ENCODE measurements at places on chromosomes 5 and 9.
A peak's percentile ranks its signal among the peaks of the same experiment; 100 is the strongest.

DNA sequence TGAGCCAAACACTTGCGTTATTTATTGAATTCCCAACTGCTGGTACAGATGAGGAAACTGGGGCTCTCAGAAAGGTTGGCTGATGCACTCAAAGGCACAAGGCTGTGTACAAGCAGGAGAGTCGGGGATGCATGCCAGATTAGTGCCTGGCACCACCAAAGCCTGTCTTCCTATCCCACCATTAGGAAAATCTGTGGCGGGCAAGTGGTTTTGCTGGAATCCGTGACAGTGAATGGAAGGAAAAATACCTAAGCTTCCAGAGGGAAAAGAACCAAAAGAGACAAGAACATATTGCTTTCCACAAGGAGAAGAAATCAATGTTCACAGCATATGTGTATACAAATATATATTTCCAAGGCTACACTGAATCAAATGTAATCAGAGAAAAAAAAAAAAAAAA, 51.1 kb downstream of the PSMB7 start:
- no peak for DNase-seq

- no peak for DNase-seq
These were observed 5.6 kb upstream of the PAM start for GRCh38 chr5:102749416-102750030.

DNA sequence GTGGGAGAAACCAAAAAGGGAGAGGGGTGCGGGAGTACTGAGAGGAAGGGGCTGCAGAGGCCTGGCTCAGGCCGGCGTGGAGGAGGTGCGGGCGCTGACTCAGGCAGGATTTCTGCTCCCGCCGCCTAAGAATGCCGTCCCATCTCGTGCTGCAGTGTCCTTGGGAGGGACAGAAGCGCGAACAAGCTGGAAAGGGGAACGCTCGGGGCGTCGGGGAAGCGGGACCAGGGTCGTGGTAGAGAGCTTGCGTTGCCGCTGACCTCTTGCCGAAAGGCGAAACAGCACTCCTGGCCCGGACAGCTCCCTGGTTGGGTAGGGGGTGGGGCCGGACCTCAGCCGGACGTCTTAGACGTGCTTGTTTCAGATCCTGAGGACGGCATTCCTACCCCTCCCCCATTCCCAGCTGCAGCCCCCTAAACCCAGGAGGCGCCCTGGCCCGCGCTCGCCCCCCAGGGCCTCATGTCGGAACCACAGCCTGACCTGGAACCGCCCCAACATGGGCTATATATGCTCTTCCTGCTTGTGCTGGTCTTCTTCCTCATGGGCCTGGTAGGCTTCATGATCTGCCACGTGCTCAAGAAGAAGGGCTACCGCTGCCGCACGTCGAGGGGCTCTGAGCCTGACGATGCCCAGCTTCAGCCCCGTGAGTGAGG, 1.1 kb downstream of the RELL2 start:
- DNase-seq = peak; percentile 73

DNA sequence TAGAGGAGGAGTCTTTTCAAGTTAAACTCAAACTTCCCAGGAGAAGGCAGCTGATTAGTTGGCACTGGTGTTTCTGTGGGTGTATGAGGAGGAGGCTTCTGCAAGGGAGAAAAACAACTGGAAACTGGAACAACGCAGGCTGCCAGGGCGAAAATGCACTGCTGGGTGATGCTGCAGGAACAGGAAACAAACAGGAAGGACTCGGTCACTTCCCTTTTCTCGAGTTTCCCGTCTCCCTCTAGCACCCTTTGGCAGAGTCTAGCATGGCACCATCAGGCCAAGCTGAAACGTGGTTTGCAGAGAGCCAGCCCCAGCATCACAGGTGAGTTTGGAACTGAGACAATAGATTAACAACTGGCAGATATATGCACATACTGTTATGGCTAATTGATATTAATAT, 77.5 kb upstream of the CAST start:
- DNase-seq = no peak

GRCh38 chr9:123401879-123402513, 46.0 kb downstream of the CRB2 start:
- DNase-seq = peak; percentile 8

DNA sequence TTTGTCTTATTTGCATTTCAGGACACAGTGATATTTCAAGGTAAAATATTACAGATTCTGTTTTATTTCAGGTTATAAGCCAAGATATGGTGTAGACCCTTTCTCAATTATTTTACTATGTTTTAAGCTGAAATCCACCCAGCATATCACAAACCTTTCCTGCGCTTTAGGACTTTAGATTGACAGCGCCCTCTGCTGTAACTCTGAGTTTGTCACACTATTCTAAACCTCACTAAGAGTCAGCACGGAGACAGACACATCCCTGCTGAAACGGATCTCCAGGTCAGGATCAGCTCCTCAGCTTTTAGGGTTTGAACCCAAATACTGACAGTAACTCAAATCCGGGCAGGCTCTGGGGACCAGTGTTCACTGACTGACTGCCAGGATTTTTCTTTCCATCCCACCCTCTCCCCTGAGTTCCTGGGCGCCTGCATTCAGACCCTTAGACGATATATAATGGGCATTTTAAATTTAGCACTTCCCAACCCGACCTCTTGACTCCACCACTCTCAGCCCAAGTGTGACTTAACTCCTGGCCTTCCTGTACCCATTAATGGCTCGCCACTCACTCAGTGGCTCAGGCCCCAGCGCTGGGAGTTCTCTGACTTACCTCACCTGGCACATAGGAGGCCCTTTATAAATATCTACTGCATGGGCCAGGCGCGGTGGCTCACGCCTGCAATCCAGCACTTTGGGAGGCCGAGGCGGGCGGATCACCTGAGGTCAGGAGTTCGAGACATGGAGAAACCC, 33.5 kb downstream of the TLX3 start:
- DNase-seq = peak; percentile 42

DNA sequence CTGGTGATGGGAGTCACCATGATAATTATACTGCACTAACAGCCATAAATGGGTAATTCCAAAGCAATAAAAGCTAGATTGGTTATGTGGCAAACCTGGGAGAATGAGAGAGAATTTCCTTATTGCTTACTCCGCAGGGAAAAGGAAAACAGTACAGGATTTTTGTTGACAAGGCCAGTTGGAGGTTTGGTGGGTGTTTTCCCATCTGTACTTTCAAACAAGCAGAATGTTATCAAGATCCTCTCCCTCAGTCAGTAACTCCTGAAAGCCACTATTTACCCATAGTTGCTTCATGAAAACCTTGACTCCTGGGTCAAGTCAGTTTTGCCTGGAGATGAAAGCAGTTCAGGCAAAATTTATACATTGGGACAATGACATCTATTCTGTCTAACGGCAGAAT, 26.4 kb downstream of the IL9 start:
- no peak for DNase-seq

DNA sequence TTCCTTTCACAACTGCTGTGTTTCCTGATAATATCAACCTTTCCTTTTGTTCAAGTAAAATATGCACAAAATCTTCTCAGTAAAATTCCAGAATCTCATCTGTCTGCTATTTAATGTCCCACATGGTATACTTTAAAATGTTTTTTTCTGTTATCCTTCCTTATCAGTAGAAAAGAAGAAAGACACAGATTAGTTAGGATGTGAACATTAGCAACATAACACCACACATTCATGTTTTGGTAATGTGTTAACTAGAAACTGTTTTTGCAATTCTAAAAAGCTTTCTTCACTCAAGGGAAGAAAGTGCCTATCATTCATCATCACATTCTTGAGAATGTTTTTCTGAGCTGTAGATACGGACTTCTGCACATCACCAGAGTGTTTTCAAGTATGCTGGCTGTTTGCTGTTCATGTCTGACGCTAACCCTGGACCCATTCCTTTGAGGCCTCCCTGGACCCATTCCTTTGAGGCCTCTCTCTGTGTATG, 10.5 kb upstream of the ARSB start:
- no peak for DNase-seq

GRCh38 chr9:133187561-133188005, 21.5 kb downstream of the OBP2B start:
- DNase-seq = no peak

DNA sequence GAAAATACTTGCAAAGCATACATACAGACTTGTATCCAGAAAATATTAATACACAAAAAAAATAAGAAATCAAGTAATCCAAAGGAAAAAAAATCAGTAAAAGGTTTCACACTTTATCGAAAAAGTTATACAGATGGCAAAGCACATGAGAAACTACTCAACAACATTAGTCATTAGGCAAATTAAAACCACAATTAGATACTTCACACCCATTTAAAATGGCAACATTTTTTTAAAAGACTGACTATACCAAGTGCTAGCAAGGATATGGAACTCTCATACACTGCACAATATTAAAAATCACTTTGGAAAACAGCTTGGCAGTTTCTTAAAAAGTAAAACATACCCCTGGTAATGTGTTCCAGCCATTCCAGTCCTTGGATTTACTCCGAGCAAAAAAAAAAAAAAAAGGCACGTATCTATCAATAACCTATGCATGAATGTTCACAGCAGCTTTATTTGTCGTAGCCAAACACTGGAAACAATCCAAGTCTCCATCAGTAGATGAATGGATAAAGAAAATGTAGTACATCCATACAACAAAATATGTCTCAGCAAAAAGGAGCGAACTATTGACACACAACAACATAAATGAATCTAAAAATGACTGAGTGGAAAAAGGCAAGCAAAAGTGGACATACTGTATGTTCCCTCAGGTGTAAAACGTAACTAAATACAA, 66.0 kb downstream of the GNAQ start:
- DNase-seq = no peak

GRCh38 chr9:111945216-111945615, 48.6 kb downstream of the UGCG start:
- peak; percentile 37 for DNase-seq

DNA sequence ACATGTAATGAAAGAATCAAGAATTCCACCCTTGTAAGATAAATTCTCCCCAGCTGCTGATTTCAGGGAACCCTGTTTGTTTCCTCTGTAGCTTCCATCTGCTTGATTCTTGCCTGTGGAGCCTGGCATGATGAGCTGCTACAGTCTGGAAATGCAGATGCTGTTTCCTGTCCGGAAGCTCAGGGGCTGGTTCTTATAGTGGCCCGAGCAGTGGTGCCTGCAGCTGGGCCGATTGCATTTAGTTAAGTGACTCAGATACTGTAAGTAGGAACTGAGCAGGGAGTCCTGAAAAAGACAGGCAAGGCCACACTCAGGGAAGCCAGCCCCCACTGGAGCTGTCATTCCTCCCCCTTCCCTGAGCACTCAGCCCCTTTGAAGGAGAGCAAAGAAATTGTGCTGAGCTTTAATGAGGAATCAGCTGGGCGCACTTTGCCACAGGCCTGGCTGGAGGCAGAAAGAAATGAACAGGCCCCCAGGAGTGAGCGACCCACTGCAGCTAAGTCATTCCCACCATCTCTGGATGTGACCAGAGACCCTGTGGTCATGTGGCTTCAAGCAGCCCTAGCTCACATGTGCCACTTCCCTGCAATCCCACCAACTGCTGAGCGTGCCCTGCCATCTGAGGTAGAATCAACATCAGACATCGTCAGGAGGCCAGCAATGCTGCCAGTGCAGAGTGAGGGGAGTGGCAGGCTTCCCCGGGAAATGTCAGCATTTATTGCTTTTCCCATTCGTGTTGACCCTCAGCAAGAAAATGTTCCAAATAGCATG, 206.0 kb upstream of the WWC1 start:
- DNase-seq = no peak

DNA sequence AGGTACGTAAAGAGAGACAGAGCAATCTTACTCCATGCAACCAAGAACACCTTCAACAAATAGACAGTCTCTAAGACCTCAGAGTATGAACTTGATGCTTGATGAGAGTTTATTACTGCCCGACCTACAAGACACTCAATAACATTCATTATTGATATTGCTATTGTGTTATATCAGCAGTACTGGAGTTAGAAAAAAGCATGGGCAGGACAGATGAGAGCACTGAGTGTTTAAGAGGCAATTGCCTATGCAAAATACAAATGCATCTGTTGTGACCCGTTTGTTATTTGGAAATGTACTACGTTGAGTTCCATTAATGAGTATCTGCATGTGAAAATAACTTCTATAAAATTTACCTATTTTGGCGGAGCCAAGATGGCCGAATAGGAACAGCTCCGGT, 8.1 kb upstream of the MARCOL start:
- no peak for DNase-seq

- DNase-seq = no peak
These were observed 132.9 kb upstream of the CHD1 start for GRCh38 chr5:99061711-99062110.

DNA sequence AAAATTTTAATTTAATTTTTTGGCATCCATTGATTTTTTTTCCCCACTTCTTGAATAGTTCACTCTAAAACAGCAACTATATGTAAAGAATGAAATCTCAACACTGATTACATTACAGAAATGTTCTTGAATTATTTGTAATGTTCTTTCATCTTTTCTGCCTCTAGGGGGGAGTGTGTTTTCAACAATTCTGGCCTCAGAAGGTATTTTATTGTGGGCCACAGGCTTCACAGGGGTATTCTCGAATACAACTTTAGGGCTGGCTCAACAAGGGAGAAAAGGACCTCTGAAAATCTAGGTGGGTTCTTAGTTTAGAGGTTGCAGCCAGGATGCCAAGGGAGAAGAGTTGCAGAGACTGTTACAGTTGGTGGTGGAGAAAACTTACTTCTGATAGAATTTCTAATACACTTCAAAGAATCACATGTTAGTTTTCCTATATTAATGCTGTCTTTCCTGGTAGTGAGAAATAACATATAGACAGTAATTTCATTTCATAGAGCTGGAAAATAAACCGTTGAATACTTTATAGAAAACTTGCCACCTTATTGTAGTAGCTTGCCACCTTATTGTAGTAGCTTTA, 3.6 kb upstream of the NPR3 start:
- DNase-seq = no peak

DNA sequence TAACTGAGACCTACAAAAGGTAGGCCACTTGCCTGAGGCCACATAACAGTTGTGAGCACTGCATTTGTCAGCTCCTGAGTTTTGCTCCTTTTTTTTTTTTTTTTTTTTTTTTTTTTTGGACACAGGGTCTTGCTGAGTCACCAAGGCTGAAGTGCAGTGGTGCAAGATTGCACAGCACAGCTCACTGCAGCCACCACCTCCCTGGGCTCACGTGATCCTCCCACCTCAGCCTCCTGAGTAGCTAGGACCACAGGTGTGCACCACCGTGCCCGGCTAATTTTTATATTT, 37.1 kb downstream of the LAMC3 start:
- no peak for DNase-seq

GRCh38 chr5:2574155-2574554, 177.3 kb downstream of the IRX2 start:
- DNase-seq = no peak

DNA sequence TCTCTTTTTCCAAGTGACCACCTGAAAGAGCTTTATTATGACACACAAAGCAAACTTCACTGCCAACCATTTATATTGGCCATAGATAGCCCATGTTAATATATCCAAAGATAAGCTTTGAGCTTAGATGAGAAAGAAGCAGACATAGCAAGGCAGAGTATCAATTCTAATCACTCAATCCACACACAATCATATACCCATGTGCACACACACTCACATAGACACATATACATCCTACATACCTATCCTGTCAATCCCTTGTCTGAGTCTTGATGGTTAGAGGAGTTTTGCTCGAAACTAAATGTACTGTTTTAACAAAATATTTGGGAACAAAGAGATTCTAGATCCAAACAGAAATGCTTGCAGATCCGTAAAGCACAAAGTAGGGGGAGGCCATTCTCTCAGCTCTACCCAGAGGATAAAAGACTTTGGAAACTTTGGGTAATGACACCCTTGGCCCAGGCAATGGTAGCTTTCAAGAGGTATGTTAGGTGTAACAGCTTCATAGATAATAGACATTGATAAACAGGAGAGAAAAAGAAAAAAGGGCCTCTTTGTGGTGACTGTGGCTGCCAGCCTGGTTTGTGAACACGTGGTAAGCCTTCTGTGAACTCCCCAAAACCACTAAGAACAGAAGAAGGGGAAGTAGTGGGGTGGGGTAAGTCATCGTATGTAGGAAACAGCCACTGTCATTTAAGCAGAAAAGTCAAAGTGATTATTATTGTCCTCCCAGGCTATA, 121.6 kb downstream of the TLR4 start:
- DNase-seq = peak; percentile 55

Measured in CD4-positive, alpha-beta T cell treated with Interleukin-10 for 1 hour (primary cell).